ENCODE measurements at places on chromosomes 5 and 9.
A peak's percentile ranks its signal among the peaks of the same experiment; 100 is the strongest.

DNA sequence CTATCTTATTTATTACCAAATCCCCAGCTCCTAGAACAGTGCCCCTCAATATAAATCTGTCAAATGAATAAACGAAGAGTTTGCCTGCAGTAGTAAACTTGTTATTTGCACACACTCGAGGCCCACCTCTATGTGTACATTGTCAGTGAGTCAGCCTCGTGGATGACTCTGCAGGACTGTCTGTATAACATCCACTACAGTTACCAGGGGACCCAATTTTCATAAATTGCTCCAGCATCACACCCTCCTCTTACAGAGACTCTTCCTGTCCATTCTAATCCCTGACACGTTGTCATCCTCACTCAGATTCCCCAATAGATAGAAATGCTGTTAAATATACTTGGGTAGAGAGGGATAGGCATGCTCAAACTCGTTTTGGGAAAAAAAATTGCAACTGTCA lies 478.5 kb downstream of the RAB3C start:
- no peak overlapping the region for H3K27ac ChIP-seq
- no peaks in the 10 kb centered on the region for H3K36me3 ChIP-seq
- no peak for DNase-seq

DNA sequence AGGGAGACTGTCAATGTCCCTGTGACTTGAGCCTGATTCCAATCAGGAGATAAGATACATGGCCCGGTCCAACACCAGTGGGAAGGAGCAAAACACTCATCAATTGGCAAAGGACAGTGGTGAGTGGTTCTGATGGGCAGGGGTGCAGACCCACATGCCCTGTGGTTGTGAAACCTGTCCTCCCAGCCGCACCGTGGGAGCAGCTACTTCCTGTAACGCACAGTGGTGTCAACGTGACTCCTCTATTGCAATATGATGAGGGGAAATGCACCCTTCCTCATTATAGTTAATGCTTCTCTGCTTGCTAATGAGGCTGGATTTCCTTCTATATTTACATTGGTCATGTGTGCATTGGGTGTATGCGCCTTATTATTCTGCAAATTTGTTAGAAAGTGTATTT lies 223.0 kb downstream of the IRX1 start:
- no peaks in the 10 kb centered on the region for H3K4me1 ChIP-seq
- no peaks in the 10 kb centered on the region for H3K27me3 ChIP-seq
- no peak overlapping the region for H3K27ac ChIP-seq
- no peak overlapping the region for H3K4me3 ChIP-seq

GRCh38 chr9:16290169-16290568 lies 580.3 kb downstream of the BNC2 start:
- no peak overlapping the region for H3K4me3 ChIP-seq
- no peaks in the 10 kb centered on the region for H3K4me1 ChIP-seq
- no peak for DNase-seq

DNA sequence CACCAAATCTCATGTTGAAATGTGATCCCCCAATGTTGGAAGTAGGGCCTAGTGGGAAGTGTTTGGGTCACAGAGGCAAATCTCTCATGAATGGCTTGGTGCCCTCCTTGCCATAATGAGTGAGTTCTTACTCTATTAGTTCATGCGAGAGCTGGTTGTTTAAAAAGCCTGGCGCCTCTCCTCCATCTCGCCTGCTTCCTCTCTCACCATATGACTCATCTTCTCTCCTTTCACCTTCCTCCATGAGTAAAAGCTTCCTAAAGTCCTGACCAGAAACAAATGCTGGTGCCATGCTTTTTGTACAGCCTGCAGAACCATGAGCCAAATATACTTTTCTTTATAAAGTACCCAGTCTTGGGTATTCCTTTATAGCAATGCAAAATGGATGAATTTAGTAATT lies 20.9 kb upstream of the ARHGAP26 start:
- no peaks in the 10 kb centered on the region for H3K27me3 ChIP-seq
- DNase-seq = no peak
- no peak overlapping the region for H3K27ac ChIP-seq
- H3K4me3 ChIP-seq = no peak overlapping the region
- H3K36me3 ChIP-seq = no peaks in the 10 kb centered on the region

DNA sequence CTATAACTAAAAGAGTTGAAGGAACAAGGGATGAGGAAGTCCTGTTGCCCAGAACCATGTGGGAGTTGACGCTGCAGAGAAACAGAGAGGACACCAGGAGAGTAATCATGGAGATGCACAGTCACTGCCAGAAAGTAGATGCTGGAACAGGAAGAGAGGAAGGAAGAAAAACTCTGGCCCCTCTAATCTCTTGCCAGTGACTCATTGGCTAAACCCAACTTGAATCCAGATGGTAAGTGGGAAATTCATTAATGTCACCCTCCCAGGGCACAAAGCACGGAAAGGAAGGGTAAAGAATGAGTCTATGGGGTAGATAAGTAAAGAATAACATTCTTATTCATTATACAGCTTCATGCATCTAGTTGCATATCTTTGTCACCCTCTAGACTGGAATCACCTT lies 631.9 kb downstream of the PRELID2 start:
- H3K27ac ChIP-seq = no peak overlapping the region
- no peaks in the 10 kb centered on the region for H3K4me1 ChIP-seq
- no peaks in the 10 kb centered on the region for H3K36me3 ChIP-seq
- no peaks in the 10 kb centered on the region for H3K27me3 ChIP-seq
- no peak overlapping the region for H3K4me3 ChIP-seq

GRCh38 chr9:89522261-89522958 lies 24.5 kb upstream of the SEMA4D start:
- H3K4me1 ChIP-seq = peaks cover 96% of the 10 kb centered on the region
- H3K27me3 ChIP-seq = no peaks in the 10 kb centered on the region
- peak; percentile 91 for DNase-seq
- no peaks in the 10 kb centered on the region for H3K36me3 ChIP-seq

All from CD4-positive, alpha-beta T cell (primary cell).